Ureter (tissue), 1 donor: ENCODE measurements at places on chromosomes 11 and 22. TPM values are rescaled to one million over a fixed set of nuclear protein-coding genes. Genes with fewer than 3 reads are reported as not detected.

GRCh38 chr11:3894128-3894731 lies 38.8 kb downstream of the STIM1 start:
- no peak for DNase-seq

DNA sequence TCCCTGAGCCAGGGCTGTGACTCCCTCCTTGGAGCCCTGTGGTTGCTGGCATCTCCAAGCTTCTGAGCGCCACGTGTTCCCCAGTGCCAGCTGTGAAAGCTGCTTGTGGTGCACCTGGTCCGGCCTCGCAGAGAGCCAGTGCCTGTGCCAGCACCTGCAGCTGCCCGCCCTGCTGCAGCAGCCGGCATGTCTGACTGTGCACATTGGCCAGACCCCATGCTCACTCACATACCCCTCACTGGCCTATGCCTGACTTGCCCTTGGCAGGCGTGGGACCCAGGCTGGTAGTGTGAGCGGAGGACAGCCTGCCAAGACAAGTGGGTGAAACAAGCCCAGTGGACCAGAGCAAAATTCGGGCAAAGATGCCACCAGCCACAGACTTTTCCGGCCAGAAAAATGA lies 9.8 kb downstream of the MRPL48 start:
- no peak for DNase-seq

DNA sequence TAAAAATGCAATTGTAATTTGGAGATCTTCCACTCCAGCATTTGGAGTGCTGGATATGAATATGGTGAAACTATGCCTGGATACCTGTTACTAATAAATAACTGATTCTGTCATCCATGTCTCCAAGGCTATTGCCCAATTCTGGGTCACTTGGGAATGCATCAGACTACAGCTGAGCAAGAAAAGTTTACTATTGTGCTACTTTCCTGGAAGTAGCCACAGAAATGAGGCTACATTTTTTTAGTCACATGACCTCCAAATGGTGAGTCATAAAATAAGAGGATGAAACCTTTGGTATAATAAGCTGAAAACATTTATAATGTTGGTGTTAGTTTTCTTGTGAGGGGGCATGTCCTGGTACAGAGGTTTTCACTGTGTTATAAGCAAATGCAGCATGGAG lies 44.4 kb downstream of the DCDC1 start:
- DNase-seq, result no peak

- DNase-seq, result no peak
Measured at GRCh38 chr22:37822079-37822833, 926 bp upstream of the GALR3 start.

DNA sequence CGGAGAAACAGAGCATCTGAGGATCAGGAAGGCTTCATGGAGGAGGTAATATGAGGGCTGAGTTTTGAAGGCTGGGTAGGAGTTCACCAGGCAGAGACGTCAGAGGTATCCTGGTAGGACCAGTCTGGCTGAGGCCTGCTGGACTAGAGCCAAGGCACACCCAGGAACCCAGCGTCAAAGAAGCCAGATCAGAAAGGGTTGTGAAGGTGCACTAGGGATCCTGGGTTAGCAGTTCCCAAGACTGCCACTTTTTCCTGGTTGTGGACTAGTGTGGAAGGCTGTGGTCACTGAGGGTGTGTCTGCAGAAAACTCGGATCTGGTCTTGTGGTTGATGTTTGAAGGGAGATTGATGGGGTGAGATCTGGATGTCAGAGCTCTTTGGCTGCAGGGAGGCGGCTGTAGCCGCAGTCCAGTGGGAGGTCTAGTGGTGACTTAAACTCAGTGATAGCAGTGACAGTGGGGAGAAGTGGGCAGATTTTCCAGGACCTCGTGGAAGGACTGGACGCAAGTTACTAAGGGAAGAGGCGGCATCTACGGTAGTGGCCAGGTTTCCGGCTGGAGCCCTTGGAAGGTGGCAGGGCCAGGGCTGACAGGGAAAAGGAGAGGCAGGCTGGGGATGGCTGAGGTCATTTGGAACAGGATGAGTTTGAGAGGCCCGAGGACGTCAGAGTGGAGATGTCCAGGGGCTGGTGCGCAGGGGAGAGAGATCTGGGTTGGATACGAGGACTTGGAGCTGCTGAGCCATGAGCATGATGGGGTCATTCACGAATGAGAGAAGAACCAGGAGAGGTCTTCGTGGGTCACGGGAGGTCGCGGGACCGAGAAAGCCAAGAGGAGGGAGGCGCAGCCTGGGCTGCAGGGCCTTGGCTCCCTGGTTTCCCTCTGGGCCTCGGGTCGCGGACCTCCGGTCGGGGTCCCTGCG lies 10.9 kb downstream of the RELA start:
- DNase-seq, result peak; percentile 84

- DNase-seq, result no peak
Measured at GRCh38 chr22:46661221-46661851, 41.1 kb downstream of the GRAMD4 start.

GRCh38 chr11:30172158-30172557 lies 58.7 kb upstream of the FSHB start:
- DNase-seq, result no peak

DNA sequence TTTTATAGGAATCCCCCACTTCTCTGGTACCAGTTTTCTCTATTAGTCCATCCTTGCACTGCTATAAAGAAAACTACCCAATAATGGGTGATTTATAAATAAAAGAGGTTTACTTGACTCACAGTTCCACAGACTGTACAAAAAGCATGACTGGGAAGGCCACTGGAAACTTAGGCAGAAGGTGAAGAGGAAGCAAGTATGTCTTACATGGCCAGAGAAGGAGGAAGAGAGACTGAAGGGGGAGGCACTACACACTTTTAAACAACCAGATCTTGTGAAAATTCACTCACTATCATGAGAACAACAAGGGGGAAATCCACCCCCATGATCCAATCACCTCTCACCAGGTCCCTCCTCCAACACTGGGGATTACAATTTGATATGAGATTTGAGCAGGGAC lies 68.9 kb upstream of the GNAZ start:
- DNase-seq, result no peak

DNA sequence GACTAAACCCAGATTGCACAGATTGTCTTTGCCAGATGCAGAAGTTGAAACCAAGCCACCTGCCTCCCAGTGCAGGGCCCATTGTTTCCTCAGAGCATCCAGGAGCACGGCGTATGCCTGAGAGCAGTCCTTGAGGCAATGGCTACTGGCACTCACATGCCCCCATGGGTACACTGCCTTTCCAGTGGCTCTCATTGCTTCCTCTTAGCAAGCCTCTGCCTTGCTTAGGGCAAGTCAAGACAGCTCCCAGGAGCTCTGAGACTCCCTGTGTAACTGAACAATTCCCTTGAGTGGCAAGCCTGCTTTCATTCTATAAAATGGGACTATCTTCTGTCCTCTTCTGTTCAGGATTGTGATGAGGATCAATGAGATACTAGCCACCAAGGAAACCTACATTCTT lies 4.1 kb downstream of the SYTL2 start:
- DNase-seq, result peak; percentile 56

DNA sequence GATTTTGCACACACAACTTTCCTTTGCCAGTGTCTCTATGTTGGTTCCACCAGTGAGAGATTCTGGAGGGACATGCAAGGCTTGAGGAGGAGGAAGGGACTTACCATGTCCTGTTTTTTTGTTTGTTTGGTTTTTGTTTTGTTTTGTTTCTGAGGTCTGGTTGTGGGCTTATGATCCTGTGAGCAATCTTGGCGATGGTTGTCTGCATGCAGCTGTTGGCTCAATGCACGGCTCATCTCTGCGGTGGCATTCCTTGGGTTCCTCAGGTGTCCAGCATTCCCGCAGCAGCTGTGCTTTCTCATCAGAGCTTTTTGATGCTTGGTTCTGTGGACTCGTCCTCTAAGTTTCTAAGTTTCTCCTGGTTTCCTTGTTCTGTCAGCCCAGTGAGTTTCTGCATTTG lies 4.8 kb upstream of the NNMT start:
- DNase-seq, result no peak

UBQLN3 gene
- total RNA-seq, result 0.70 TPM

CD3D gene
- 10.4 TPM for total RNA-seq

SCGB2A2 gene
- not detected for total RNA-seq

TPH1 gene
- 1.7 TPM for total RNA-seq

VWCE gene
- 4.1 TPM for total RNA-seq

HEPN1 gene
- not detected for total RNA-seq
